ENCODE measurements at places on chromosomes 2 and 18. TPM values are rescaled to one million over a fixed set of nuclear protein-coding genes. Genes with fewer than 3 reads are reported as not detected.

GRCh38 chr2:190746971-190747761 lies 98.3 kb downstream of the NAB1 start:
- DNase-seq = peak; percentile 72

DNA sequence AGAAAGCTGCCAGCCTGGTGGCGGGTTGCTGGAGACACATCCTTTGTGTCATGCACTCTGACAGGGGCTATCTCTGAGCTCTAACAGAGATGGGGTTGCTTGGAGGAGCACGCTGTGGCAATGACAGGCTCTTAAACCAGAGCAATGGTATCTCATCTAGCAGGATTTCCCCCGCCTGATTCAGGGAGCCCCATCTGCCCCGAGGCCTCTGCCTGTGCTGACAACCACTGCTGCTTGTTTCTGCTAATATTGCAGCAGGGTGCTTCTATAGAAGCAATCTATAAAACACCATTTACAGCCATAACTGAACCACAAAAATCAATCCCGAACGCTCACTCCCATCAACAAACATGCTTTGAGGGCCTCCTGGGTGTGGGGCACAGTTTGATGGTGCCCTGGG lies 12.8 kb upstream of the DNPEP start:
- DNase-seq = no peak

Gene DPYSL5
- total RNA-seq = 1.2 TPM

Gene CNTNAP5
- 0.30 TPM for total RNA-seq
